ENCODE measurements at places on chromosomes 12 and 14.
A peak's percentile ranks its signal among the peaks of the same experiment; 100 is the strongest.

- DNase-seq, result no peak
Observed at GRCh38 chr12:20050221-20050620, 318.1 kb upstream of the PDE3A start.

GRCh38 chr14:67520482-67520881 is 12.6 kb upstream of the PLEKHH1 start:
- DNase-seq, result no peak

- no peak for DNase-seq
Observed at GRCh38 chr12:11134305-11134704, at the start of gene TAS2R30. Gene TAS2R30, minus strand, starts transcription at chr12:11134644. Its CDS starts 400 bp downstream, at chr12:11134244.

DNA sequence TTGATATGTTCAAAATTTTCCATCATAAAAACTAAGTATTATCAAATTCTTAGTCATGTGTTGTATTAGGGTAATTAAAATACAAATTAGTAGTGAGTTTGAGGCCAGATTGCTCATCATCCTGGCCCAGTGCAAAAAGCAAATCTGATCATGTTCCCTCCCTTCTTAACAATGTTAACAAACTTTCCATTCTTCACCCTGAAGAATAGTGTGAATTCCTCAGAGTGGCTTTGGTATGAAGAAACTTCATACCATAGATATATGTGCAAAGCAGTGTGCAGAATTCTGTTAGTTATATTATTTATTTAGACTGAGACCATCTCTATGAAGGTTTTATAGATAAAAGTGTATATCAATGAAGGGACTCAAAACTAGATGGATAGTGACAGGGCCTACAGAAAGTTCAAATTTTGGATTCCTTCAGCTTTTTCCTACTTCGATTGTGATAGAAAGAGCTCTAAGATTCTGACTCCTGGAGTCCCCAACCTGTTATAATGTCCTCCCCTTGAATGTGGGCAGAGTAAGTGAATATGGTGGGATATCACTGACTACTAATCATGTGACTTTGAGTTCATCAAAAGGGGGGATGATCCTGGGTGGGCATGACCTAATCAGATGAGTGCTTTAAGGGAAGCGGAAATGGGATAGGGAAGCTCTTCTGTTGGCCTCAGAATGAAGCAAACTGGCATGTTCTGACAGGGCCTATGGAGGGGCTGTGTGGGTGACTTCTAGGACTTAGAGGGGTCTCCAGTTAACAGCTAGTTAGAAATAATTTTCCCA is 271.4 kb downstream of the BTG1 start:
- DNase-seq, result no peak

DNA sequence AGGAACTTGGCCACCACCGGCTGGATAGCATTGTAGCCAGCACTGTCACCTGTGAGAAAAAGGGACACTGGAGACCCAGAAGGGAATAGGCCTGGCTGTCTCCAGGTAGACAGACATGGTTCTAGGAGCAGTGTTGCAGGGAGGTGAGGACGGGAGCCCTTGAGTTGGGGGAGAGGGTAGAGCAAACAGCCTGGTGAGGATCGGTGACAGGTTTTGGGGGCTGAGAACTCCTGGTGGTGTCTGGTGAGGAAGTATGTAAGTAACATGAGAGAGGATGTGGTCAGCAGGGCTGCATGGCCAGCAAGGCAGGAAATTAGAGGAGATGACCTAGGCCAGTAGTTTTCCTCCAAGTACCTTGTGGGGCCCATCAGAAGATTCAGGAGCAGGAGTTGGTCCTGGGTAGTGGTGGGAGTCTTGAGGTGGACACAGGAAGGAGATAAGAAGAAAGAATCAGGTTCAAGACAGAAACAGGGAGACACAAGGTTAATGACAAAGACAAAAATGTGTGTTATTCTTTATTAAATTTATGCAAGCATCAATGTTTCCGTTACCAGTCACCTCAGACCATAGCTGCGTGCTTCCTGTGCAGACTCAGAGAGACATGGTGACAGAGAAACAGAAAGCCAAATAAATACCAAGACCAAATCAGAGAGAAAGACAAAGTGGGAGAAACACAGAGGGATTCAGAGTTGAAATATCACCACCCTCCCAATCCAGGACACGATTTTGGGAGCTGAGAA is at the start of gene ARHGAP9:
TSS of gene ARHGAP9 (minus strand) at position 491 of the 740 bp plus-strand sequence. CDS start at position 31, 460 bp downstream.
- no peak for DNase-seq

DNA sequence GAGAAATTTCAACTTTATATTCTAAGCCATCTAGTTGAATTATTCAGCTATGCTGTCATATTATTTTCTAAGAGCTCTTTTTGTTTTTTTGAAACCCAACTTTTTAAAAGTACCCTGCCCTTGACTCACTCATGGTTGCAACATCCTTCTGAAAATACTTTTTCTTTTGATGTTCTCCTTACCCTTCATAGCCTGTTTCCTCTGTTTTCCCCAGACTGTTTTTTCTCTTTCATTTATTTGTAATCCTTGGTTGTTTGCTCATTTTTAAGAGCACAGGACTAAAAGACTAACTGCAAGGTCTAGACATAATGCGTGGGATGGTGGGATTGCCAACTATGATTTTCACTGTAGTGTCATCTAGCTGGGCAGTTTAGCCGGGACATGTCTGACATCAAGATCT is 21.2 kb upstream of the CDKL1 start:
- DNase-seq, result no peak

GRCh38 chr14:30521899-30522736 is 36.8 kb upstream of the G2E3 start:
- peak; percentile 12 for DNase-seq

GRCh38 chr14:72598306-72598705 is 295.6 kb downstream of the DPF3 start:
- DNase-seq, result no peak

DNA sequence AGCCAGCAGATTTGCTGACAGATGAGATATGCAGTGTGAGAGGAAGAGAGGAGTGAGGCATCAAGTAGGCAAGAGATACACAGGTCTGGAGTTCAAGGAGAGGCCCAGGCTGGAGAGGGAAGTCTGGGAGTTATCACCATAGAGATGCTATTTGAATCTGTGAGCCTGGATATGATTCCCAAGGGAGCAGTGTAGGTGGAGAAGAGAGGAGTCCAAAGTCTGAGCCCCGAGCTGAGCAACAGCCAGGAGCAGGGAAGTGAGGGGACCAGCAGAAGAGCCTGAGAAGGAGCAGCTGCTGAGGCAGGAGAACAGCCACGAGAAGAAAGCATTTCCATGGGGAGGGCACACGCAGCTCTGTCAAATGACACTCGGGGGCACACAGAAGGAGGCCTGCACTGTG is 20.2 kb upstream of the NXPH4 start:
- no peak for DNase-seq

- no peak for DNase-seq
Observed at GRCh38 chr12:115320451-115320850, 636.5 kb upstream of the TBX3 start.

DNA sequence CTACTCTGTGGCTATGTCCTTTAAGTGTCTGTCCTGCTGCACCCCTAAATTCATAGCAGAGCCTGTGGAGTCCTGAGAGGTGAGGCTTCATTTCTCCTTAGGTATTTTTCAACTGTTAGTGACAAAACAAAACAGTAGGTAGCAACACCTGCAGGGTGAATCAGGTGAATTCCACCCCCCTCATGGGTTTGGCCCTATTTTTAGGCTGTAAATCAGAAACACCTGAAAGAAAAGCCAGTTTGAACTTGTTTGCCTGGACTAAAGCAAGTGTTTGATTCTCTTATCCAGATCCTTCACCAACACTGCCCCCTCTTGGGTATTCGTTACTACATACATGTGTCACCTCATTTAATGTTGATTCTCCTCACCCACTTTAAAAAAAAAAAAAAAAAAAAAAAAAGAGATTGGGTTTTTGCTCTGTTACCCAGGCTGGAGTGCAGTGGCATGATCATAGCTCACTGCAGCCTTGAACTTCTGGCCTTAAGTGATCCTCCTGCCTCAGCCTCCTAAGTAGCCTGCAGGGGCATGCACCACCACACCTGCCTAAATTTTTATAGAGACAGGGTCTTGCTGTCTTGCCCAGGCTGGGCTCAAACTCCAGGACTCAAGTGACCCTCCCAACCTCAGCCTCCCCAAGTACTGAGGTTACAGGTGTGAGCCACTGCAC is 10.3 kb downstream of the TBPL2 start:
- no peak for DNase-seq
